Activated T-cell treated with anti-CD3 and anti-CD28 coated beads, Interleukin-2, amount 50 U/mL, for 24 hours (primary cell): ENCODE measurements at places on chromosomes 13 and 19.

- no peaks in the 10 kb centered on the region for H3K36me3 ChIP-seq
- DNase-seq = no peak
- no peaks in the 10 kb centered on the region for H3K4me1 ChIP-seq
- no peak overlapping the region for H3K4me3 ChIP-seq
Measured at GRCh38 chr13:97932647-97933046, 20.8 kb upstream of the IPO5 start.

GRCh38 chr13:29800687-29801086 is 49.7 kb downstream of the UBL3 start:
- peaks cover 32% of the 10 kb centered on the region for H3K4me1 ChIP-seq
- no peak overlapping the region for H3K27ac ChIP-seq
- H3K4me3 ChIP-seq = no peak overlapping the region
- no peaks in the 10 kb centered on the region for H3K36me3 ChIP-seq

DNA sequence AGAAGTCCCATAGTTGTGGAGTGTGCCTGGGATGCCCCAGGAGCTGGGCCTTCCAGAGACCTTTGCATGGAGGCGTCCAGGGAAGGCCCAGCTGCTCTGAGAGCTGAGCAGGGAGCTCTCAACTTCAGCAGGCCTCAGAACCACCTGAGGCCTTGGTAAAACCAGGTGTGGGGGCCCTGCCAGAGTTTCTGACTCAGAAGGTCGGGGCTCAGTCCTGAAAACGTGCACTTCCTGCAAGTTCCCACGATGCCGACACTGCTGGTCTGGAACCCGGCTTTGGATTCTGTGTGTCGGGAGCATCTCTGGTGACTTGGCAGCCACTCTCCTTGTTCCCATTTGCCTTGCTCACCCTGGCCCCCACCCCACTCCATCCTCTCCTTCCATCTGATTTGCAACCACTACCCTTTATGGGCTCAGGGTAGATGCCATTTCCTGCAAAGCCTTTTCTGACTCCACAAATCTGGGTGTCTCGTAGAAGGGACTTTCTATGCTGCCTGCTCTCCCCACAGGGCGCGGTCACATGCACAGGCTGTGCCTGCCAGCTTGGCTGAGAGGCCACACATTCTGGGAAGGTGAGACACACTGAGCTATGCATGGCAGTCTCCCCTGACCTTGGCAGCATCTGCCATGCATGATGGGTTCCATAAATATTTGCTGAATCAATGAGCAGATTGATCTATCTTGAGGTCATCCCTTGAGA is 244.7 kb downstream of the COL4A1 start:
- H3K27ac ChIP-seq = no peak overlapping the region
- no peak for DNase-seq
- no peaks in the 10 kb centered on the region for H3K27me3 ChIP-seq
- no peak overlapping the region for H3K4me3 ChIP-seq
- H3K4me1 ChIP-seq = no peaks in the 10 kb centered on the region

- DNase-seq = no peak
- H3K27ac ChIP-seq = no peak overlapping the region
- H3K27me3 ChIP-seq = no peaks in the 10 kb centered on the region
- H3K4me1 ChIP-seq = no peaks in the 10 kb centered on the region
- peaks cover 73% of the 10 kb centered on the region for H3K36me3 ChIP-seq
Measured at GRCh38 chr19:41416194-41416674, 10.9 kb downstream of the B3GNT8 start.

GRCh38 chr13:111883571-111884343 is 183.2 kb upstream of the SOX1 start:
- DNase-seq = no peak
- H3K4me1 ChIP-seq = no peaks in the 10 kb centered on the region
- H3K36me3 ChIP-seq = no peaks in the 10 kb centered on the region
- H3K4me3 ChIP-seq = no peak overlapping the region

DNA sequence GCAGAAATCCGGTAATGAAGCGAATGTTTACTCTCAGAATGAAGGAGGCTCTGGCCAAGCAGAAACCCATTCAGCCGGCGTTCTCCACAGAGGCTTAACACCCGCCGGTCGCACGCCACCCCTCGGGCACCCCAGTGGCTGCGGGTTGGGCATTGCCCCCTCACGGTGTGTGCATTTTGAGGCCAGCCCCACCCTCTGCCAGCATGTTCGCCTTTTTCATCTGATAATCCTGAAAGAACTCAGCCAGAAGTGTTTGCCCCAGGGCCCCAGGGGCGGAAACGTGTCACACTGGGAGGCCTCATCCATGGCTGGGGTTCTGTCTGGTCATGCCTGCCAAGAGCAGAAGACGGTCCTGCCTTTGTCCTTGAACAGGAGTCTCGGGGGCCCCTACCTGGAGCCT is 34.2 kb downstream of the COMP start:
- no peak overlapping the region for H3K4me3 ChIP-seq
- no peak for DNase-seq
- peaks cover 12% of the 10 kb centered on the region for H3K36me3 ChIP-seq
- no peak overlapping the region for H3K27ac ChIP-seq
- no peaks in the 10 kb centered on the region for H3K27me3 ChIP-seq
